ENCODE measurements at places on chromosomes 3 and 15.

- no peak for DNase-seq
Observed at GRCh38 chr15:62105266-62105665, 38.5 kb downstream of the C2CD4A start.

- peak; percentile 20 for DNase-seq
Observed at GRCh38 chr3:141076797-141077571, 25.8 kb downstream of the SPSB4 start.

GRCh38 chr3:187870360-187871203 lies 125.3 kb upstream of the BCL6 start:
- DNase-seq = no peak

DNA sequence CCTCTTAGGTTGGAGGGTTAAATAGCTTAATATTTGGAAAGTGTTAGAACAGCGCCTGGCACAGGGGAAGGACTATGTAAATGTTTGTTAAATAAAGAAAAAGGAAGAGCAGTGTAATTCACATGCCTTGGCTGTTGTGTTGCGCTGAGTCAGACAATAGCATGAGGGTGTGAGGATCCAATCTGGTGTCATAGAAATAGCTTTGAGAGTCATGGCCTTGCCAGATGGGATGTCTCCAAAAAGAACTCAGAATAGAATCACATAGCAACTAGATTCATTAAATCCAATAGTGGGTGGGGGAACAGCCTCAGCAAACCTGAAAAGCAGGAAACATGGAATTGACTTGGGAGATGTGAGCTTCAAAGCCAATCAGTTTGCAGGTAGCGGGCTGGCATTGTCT lies 3.9 kb upstream of the RBSN start:
- DNase-seq = no peak

GRCh38 chr3:125136515-125136914 lies 76.0 kb downstream of the SLC12A8 start:
- DNase-seq = no peak

DNA sequence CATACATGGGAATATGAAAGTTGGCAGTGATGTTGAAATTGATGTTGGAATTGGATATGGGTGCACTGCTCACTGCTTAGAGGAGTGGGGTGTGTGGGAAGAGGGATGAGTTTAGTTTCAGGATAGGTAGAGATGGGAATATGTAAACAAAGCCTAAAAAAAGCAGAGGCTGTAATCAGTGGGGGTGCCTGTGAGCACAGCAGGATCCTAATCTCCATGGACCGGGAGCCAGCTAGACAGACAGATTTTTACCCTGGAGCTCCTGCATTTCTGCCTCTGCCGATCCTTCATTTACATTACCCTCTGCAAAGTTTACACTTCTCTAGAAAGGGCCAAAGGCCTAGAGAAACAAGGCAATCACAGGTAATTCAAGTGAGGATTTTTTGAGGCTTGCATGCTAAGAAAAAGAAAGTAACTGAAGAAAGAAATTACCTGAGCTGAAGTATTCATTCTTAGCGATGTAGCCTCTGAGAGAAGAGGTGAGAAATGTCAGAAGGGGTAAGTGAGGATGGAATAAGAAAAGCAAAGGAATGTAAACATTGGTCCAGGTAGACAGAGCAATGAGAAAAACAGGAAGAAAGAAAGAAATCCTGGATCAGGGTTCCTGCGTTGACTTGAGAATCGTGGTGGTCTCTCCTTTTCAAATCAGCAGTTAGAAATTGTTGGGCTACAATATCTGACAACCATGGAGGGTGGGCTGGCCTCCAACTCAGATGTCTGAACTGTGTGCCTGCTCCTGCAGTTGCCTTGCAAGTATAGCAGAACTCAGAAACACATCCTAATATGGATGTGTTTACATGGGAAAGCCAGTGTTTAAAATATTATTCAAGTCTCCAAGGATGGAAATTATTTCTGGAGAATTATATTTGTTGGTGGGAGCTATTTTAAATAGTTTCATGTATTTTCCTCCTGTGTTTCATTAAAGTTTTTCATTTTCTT lies 79.8 kb downstream of the CRTC3 start:
- DNase-seq = no peak

DNA sequence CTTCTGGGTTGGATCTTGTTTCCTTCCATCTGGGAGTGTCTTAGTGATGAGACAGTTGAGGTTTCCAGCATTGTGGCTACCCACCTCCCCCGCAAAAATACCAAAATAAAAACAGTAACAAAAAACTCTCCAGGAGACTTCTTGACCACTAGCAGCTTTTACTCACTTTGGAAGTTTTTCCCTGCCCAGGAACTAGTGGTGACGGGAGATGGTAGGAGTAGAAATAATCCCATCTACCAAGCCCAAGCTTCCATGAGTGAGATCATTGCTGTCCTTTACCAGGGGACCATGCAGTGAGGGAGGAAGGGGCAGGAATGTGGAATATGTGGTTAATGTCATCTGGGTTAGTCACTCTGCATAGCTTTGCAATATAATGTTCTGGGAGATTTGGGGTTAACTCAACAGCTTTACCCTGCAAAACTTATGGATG lies 187.7 kb downstream of the ITPR1 start:
- DNase-seq = peak; percentile 73

GRCh38 chr3:12782172-12782815 lies 14.2 kb upstream of the CAND2 start:
- no peak for DNase-seq

DNA sequence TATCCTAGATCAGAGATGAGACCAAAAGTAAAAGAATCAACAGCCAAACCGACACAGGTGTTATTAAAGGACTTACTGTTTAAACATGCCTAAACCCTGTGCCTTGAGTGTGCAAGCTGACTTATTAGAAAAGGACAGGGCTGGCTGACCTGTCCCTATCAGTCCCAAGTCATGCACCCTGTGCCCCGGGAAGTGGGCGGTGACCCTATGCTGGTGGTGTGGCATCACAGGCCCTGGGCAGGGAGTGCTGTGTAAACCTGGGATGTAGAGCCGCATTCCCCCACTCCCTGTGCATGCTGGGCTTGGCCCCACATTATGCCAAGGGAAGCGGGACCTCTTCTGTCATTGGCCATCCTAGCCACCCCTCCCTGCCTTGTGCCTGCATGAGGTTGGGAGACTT lies 10.6 kb downstream of the DNAJA4 start:
- DNase-seq = no peak

Measured in EL (cell line).